Activated CD4-positive, CD25-positive, alpha-beta regulatory T cell treated with anti-CD3 and anti-CD28 coated beads, Interleukin-2, amount 50 U/mL, for 24 hours (primary cell): ENCODE measurements at places on chromosomes 3 and 15.

- ATAC-seq = no peak
Measured at GRCh38 chr3:135007607-135008006, 212.5 kb downstream of the EPHB1 start.

- ATAC-seq = no peak
Measured at GRCh38 chr3:131957511-131957910, 77.3 kb downstream of the CPNE4 start.

DNA sequence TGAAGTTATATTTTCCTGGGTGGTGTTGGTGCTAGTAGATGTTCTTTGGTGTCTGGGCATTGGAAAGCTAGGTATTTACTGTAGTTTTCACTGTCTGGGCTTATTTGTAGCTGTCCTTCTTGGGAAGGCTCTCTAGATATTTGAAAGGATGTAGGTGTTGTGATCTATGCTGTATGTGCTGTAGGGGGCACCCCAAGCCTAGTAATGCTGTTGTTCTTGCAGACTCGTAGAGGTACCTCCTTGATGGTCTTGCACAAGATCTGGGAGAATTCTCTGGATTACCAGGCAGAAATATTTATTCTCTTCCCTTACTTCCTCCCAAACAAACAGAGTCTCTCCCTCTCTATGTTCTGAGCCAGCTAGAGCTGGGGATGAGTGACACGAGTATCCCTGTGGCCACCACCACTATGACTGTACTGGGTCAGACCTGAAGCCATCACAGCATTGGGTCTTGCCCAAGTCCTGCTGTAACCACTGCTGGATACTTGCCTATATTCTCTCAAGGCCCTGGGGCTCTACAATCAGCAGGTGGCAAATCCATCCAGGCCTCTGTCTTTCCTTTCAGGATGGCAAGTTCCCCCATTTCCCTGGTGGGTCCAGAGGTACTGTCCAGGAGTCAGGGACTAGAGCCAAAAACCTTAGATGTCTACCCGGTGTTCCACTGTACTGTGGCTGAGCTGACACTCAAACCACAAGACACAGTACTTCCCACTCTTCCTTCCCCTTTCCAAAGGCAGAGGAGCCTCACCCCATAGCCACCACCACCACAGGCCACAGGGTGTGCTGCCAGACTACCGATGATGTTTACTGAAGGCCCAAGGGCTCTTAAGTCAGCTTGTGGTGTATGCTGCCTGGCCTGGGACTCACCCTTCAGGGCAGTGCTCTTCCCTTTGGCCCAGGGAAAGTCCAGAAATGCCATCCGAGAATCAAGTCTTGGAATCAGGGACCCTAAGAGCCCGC lies 195.2 kb upstream of the DPPA4 start:
- ATAC-seq = peak; percentile 60

DNA sequence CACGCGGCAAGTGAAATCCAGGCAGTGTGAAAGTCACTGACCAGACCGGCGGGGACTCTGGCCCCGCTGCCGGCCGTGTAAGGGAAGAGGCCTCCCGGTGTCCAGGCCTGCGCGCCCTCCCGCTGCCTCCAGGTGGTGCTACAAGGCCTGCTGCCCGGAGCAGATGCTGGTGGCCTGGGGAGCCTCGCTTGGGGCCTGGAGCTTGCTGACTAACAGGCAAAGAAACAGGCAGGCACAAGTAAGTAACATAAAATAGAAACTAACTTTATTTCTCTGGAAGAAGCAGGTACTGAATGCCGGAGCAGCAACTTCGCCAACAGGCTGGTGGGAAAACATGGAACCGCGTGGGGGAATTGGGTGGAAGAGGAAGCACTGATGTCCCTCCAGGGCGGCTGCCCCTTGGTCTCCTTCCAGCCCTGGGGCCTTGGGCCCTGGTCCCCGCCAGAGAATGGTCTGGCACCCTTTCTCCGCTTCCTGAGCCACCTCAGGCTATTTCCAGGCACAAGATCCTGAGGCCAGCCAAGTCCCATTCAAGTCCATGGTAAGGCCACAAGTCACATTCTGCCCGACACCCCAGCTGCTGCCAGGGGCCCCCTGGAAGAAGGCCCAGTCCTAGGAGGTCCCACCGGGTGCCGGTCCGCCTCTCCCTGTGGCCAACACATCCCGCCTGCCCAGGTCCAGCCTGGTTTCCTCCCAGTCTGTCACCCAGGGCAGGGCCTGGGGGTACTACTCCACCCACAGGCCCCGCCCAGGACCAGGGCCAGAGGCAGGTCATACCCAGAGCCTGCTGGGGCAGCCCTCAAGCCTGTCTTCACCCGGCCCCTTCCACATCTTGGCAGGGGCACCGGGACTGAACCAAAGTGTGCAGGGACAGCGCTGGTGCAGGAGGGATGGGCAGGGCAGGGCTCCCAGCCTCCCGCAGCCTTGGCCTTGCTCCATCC lies 45.0 kb downstream of the TNK2 start:
- ATAC-seq = peak; percentile 89

- ATAC-seq = no peak
Measured at GRCh38 chr15:101024706-101025500, 105.7 kb downstream of the LRRK1 start.

GRCh38 chr15:67244971-67245478 lies 9.4 kb downstream of the AAGAB start:
- ATAC-seq = no peak

- no peak for ATAC-seq
Measured at GRCh38 chr3:141594357-141594756, 107.5 kb downstream of the RASA2 start.

DNA sequence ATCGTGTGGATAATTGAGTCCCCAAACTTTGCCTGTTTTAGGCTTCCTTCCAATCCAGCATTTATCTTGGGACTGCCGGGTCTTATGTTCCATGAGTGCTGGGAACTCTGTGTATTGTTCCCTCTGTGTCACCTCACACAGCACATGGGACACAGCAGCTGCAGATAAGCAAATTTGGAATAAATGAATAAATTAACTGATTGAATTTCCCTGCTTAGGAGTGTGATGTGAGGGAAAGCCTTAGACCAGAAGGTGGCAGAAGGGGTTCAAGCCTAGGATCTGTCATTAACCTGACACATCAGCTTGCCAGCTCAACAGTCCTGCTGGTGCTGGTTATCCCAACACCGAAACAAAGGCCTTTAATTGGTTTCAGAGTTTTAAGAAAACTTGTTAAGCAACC lies 114.3 kb downstream of the OXSM start:
- ATAC-seq = no peak

- no peak for ATAC-seq
Measured at GRCh38 chr15:30924353-30924752, 20.6 kb downstream of the FAN1 start.

GRCh38 chr3:16085884-16086608 lies 88.4 kb upstream of the GALNT15 start:
- no peak for ATAC-seq

DNA sequence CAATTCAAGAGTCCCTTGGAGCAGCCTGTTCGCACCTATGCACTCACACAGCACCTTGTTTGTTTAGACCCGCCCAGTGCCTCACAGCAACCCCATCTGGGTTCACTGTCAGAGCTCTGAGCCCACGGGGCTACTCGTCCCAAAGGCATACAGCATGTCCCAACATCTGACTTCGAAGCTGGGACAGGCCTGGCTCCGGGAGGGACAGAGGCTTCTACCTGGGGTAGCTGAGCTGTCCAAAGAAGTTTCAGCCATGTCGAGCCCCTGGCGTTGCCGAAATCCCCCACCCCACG lies 28.6 kb upstream of the CYP11A1 start:
- no peak for ATAC-seq

DNA sequence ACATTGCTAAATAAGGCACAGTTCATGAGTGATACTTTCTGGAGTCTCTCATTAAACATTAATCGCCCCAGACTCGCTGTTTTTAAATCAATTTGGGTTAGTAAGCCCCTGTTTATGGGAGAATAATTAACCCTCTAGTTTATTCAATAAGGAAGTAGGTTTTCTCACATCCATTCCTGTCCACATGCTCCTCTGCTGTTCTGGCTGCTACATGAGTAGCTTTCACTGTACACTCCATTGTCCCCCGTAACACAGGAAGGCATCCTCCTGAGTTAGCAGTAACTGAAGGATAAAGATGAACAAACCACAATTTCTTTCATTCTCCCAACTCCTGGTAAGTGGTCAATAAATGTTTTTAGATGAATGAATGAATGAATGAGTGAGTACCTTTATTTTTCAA lies 378.5 kb downstream of the DIPK2A start:
- no peak for ATAC-seq

DNA sequence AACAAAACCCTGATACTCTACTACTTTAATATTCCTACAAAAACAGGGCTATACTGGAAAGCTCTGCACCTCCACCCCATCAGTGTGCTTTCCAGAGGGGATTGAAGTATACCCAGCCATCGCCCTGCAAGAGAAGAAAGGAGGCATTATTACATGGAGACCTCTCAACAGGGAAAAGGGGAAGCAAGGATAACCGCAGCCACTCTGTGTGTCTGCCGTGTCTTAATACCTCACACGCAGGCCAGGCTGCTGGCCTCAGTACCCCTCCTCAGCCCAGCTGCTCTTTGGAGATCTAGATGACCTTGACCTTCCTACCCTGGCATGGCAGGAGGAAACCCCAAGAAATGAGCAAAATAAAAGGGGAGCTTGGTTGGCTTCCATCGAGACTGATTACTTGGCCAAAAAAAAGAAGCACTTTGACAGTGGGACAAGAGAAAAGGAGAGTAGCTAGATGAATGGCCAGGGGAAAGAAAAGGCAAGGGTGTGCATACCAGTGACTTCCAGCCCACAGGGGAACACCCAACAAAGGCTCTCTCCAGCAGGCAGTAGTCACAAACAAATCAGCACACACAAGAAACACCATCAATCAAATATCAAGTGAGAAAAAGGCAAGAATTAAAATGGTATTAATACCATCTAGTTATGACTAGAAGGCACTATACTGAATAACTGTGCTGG lies 129.4 kb downstream of the STT3B start:
- no peak for ATAC-seq

- ATAC-seq = no peak
Measured at GRCh38 chr3:145145461-145145860, 1015.5 kb downstream of the PLOD2 start.

DNA sequence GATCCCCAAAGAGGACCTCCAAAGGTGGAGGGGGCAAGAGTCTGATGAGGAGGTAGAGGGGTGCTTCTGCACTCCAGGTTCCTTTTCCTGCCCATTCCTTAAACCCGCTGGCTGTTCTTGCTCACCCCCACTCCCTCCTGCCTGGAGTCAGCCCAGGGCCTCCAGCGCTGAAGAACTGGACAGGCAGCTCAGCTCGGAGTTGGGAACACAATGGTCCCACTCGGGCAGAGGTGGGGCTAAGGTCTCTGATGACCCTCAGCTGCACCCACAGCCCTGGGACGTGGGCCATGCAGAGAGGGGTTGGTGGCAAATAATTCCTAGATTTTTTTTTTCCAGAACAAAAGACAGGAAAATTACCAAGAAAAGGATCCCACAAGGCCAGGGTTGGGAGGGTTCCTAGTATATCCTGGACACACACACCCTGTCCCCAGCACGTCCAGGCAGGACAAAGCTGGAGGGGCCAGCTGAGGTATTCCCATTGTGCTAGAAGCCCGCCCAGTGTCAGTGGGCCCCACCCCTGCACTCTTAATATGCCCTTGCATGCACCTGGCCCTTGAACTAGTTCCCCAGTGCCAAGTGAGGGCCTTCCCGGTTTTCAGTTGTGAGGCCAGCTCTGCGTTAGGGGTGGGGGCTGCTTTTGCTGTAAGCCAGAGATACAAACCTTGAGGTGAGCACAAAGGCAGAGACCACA lies 22.1 kb upstream of the IP6K2 start:
- ATAC-seq = no peak

GRCh38 chr3:73784686-73785392 lies 160.1 kb upstream of the PDZRN3 start:
- no peak for ATAC-seq

DNA sequence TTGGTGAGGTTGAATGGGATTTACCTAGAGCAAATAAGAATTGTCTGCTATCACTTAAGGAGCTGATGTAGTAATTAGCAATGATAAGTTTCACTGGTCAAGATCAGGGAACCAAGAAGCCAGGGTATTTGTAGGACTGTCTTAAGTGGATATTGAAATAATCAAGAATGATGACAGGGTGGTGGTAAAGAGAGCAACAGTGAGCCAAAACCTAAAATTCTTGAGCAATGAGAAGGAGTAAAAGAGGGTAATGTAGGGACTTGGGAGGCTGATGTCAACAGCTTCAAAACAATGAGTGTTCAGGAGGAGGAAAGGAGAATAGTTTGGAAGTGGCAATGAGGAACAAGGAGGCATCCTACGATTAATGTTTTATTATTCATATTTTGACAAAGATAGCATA lies 31.5 kb upstream of the SLC2A2 start:
- no peak for ATAC-seq

DNA sequence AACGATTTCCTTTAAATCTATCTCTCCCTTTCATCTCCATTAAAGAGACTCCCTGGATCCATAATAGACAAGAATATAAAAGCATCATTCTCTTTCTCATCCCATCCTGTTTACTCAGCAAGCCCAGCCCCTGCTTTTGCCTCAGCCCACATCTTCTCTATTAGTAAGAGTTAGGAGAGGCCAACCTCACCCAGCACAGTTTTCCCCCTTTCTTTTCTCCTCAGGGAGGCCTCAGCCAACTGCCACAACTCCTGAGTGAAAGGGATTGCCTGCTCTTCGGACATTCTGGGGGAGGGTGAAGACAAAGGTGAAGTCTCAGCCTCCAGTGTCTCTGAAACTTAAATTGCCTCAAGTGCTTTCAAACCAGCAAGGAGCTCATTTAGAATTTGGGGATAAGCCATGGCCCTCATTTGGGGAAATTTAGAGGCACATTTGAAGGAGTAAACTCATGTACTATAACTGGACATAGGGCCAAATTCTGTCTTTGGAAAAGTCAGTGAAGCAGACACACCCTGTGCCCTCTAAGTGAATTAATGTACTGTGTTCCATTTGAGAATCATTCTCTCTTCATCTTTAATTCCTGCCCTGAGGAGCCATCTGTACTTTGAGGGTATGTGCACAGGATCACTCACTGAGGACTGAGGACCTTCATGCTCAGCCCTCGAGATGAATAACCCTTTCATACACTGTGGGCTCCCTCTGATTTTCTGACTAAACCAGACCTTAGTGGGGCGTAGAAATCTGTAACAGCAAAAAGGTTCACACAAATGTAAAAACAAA lies 82.5 kb downstream of the SOX2 start:
- no peak for ATAC-seq

DNA sequence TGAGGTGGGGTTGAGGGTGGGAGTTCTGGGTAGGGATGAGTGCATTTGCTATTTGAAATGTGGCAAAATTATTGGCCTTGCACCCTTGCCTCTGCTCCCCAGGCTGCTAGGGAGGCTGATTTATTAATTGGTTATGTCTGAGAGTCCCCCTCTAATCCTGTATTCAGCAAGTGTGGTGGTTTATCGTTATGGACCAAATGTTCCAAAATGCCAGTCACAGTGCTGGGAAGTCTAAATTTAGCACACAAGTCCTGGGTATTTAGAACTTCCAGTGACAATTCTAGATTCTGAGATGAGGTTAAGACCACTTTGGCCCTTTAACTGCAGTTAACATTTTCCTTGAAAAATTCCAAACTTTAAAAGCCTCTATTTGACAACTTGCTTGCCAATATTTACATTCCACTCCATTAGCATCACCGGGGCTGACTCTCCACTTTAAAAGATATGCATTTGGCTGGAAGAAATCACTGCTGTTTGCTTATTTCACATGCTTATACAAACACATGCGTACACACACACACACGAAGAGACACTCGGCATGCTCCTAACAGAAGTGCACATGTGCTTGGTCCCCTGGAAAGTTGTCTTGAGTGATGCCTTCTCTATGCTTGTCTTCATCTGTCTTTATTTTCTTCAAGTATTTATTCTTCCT lies 247.7 kb downstream of the IL20RB start:
- no peak for ATAC-seq
